ENCODE measurements at places on chromosomes 3 and 15.
A peak's percentile ranks its signal among the peaks of the same experiment; 100 is the strongest.

GRCh38 chr15:74793135-74794028 lies 11.5 kb downstream of the CSK start:
- DNase-seq: peak; percentile 64

DNA sequence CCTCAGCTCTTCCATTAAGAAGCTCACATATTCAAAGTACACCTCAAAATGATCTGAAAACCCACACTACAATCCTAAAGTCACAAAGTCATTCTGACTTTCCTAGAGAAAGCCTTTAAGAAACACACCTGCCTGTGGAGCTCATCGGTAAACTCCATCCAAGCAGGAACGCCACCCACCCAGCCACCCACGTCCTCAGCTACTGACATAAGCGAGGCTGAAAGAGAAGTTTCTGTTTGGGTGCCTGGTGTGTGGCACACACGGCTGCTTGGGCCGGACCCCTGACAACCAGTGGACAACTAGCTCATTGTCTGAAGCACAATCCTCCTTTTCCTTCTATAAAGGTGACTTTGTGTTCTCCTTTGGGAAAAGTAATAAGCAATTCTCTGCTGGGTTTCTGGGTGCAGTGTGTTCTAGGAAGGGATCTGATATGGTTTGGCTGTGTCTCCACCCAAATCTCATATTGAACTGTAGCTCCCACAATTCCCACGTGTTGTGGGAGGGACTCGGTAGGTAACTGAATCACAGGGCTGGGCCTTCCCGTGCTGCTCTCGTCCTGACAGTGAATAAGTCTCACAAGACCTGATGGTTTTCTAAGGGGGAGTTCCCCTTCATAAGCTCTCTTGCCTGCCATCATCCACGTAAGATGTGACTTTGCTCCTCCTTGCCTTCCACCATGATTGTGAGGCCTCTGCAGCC lies 26.1 kb downstream of the FAM174B start:
- DNase-seq: no peak

GRCh38 chr3:175274474-175275218 lies 415.5 kb downstream of the NAALADL2 start:
- no peak for DNase-seq

- DNase-seq: no peak
Observed at GRCh38 chr15:79283252-79284048, 928 bp downstream of the ANKRD34C start.

- no peak for DNase-seq
Observed at GRCh38 chr15:101056366-101057334, 137.5 kb downstream of the LRRK1 start.

DNA sequence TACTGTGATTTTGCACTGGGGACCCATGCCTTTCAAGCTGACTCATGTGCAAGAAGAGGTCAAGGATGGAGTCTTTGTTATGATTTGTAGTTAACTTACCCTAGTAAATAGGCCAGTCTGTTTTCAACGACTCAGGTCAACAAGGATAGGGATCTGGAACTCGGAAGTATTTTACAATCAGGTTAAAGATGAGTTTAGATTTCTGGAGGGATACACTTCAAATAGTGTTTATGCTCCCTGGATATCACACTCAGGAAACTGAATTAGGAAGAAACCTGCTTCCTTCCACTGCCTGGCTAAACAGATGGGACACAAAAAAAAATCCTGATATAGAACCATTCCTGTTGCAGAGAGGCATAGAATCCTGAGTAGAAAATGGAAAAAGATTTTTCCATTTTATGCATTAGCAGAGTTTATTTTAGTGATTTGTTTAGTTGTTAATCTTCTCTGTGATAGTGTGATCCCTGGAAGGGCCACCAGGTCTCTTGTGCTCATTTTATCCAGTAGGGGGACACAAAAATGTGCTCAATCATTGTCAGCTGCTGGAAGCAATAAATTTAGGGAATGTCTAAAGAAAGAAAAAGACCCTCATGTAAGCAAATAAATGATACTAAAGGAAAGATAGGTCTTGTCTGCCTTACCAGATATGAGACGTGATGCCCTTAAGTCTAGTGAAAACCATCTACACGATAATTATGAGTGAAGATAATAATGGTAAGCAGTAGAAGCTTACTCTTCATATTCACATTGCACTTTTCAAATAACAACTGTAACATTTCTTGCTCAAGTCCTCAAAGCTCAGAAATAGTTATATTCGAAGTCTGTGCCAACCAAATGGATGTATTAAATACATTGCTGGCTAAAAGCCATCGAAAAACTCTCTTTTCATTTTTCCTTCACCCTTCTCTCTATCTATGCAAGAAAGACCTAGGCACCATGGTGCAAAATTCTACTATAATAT lies 452.1 kb upstream of the KCNMB2 start:
- DNase-seq: no peak

GRCh38 chr15:88842156-88842555 lies 38.9 kb downstream of the ACAN start:
- no peak for DNase-seq

- DNase-seq: no peak
Observed at GRCh38 chr15:101062063-101062462, 142.9 kb downstream of the LRRK1 start.

DNA sequence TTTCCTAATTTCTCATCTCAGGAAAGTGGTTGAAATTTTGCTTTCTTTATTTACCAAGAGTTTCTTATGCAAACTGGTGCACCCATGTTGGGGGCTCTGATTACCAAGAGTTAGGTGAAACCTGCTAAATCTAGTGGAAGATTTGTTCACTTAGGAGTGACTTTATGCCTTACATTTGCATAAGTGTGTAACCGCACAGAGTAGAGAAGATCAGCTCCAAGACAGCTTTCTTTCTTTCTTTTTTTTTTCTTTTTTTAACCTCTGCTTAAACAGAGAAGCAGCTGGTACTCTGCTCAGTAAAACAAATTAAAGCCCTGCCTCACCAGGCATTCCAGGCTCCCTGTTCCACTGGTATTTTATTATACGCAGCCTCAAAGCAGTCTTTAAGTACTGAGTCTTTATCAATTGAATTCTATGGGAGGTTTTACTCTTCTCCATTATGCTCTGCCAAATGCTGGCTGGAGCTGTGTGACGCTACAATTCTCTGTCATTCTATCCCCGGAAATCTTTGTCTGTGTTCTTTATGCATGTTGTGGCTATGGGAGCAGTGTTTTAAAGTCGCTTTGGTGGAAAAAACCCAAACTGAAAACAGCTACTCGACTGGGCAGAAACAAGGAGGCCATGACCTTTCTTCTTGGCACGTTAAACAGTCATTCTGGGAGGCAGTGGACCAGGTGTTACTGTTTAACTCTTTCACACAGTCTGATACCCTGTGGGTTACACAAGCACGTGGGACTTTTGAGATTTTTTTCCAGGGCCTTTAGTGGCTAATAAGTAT lies 55.2 kb upstream of the GBE1 start:
- DNase-seq: no peak

DNA sequence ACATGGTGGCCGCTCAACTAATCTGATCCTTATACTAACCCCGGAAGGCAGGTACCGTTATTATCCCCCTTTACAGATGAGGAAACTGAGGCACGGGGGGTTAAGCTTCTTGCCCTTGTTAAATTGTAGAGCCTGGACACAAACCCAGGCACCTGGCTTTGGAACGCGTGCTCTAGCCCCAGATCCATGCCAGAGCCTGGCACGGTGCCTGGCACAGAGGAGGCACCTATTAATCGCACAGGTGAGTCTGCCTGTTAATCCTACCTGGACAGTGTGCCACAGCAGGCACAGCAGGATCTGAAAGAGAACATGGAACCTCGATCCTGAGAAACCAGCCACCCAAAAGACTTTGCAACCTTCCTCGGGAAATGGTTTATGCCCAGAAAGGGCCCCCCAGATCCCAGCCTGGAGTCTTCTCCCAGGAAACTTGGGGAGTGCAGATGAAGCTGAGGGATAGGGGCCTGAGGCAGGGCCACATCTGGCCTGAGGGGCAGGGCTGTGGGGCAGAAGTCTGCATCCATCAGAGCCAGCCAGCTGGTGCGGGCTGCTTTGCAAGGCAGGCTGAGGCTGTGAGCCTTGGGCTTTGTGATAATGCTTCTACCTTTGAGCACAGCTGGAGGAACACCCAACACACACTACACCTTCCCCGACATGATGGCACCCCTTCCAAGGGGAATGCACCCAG lies 55.3 kb upstream of the SLC6A1 start:
- DNase-seq: no peak

- DNase-seq: no peak
Observed at GRCh38 chr3:30354972-30355371, 251.4 kb upstream of the TGFBR2 start.

GRCh38 chr3:56060521-56061278 lies 407.6 kb downstream of the ERC2 start:
- no peak for DNase-seq

- DNase-seq: no peak
Observed at GRCh38 chr15:61888074-61888780, 172.0 kb downstream of the VPS13C start.

- no peak for DNase-seq
Observed at GRCh38 chr15:25416693-25417092, 22.1 kb downstream of the UBE3A start.

DNA sequence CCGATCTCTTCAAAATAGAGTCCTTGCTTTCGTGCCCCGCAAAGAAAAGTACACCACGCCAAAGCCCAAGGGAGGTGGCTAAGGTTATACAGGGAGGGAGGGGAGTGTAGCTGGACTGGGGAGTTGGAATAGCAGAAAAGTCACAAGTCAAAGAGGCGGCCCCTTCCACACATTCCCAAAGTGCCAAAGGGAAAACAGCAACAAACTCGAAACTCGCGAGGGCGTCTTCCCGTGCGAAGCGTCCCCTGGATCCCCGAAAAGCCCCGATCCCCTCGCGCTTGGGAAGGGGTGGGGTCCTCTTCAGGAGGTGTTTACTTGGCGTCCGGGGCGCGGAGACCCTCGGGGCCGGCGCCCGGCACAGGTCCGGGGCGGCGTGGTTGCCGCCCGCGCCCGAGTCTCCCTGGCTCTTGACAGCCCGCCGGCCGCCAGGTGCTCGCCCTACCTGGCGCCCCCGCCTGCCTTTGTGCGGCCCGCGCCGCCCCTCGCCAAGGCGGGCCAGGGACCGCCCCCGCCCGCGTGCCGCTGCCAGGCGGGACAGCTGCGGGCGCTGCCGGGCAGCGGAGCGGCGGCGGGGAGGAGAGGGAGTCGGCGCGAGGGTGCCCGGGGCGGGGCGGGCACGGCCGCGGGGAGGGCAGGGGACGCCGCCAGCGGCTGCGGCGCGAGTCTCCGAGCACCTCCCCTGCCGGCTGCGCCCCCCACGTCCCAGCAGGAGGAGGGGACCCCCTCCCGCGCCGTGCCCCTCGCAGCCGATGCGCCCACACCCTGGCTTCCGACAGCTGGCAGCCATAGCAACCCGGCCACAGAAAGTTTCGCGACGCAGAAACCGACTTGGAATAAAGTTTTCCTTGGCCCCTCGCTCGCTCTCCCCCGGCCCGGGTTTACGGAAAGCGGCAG lies 966 bp downstream of the MYO1E start:
- no peak for DNase-seq

DNA sequence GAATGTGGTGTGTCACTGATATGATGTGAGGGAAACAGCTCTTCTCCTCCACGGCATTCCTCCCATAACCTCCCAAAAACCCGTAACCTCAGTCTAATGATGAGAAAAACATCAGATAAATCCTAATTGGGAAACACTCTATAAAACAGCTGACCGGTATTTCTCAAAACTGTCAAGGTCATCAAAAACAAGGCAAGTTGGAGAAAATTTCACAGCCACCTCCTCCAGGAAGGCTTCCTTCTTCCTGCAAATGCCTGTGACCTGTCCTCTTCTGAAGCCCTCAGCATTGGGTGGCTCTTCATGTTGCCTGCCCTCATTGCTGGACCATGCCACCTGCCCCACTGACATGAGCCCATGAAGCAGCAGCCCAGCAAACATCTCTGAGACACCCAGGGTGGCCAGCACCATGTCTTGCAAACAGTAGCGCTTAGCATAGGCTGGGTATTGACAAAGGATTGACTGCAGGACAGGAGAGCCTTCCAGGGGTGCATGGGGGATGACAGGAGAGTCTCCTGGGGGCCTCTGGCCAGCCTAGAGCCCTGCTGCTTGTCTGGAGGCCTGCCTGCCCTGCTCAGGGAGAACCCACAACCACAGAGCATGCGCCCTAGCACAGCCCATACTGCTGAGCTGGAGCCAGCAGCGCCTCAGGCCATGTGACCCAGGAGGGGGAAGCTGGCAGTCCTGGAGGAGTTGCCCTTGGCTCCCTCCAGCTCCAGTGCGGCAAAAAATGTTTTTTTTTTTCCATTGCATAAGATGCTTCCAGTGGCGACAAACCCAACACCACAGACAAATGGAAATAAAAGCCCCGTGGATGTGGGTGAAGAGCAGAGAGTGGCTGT lies 49.7 kb downstream of the XXYLT1 start:
- no peak for DNase-seq

DNA sequence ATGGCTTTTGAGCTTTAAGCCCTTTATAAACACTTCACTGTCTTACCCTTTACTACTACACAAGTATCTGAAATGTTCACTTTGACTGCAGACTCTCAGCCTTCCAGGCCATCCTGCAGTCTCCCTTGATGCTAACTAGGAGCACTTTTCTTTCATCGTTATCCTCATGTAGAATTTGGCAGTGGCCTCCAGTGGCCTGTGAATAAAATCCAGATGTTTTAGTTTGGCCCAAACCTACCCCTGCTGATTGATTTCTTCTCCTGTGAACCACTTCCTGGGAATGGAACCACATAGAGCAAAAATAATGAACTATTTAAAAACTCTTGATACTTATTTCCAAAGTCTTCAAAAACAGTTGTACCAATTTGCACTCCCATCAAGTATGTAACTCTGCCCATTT lies 271.9 kb downstream of the FEZF2 start:
- no peak for DNase-seq

DNA sequence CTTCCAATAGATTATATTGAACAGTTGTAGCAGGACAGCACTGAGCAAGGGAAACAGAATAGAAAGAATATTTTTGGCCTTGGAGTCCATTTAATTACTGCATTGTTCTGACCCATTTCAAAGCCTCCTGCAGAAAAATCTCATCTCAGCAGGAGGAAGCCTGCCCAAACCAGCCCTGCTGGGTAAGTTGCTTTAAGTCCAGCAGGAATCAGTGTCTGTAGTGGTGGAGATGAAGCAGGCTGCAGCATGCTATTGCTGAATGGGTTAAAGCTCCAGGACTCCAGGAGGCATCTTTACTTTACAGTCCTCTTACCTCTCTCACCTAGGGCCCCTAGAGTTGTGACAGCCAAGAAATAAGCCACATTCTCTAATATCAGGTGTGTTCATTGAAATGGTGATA lies 380.3 kb upstream of the THBS1 start:
- DNase-seq: no peak

- no peak for DNase-seq
Observed at GRCh38 chr15:85839643-85840042, 44.9 kb upstream of the KLHL25 start.

- no peak for DNase-seq
Observed at GRCh38 chr15:63251701-63252100, 25.7 kb upstream of the APH1B start.

DNA sequence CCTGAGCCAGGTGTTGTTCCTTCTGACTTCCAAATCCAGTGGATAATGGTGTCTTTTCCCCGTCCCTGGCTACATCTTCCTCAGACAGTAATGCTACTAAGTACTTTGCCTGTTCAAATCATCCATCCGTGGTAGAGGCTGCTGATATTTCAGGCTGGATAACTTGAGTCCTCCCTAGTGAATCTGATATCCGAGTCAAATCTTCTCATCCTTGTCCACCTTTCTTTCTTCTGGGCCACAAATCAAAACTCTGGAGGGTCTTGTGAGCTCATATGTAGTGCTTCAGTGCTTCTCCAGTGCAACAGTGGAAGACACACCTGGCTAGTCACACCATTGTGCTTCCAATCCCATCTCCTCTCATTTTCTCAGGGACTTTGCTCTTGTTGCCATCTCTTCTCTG lies 11.2 kb downstream of the SH3GL3 start:
- DNase-seq: no peak

Measured in activated naive CD4-positive, alpha-beta T cell (primary cell).